ENCODE measurements at places on chromosomes 7 and 10. TPM values are rescaled to one million over a fixed set of nuclear protein-coding genes. Genes with fewer than 3 reads are reported as not detected.
A peak's percentile ranks its signal among the peaks of the same experiment; 100 is the strongest.

DNA sequence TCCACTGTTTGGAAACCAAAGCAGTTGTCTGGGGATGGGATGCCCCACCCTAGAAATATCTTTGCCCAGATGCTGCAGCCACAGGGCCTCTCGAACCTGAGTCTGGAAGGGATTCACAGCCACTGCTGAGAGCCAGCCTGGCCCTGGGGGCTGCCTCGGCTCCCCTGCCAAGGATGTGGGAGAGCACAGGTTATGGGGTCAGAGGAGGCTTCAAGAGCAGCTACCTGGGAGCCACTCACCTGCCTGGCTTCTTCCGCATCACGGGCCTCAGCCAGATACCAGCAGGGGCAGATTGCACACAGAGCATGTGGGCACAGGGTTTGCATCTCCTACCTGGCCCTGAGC is 5.4 kb upstream of the PWWP2B start:
- DNase-seq: no peak

GRCh38 chr7:55975988-55976633 is 11.7 kb downstream of the NIPSNAP2 start:
- DNase-seq: no peak

- peak; percentile 29 for DNase-seq
Observed at GRCh38 chr10:121774813-121775212, 153.0 kb downstream of the ATE1 start.

GRCh38 chr7:751826-752225 is 24.7 kb upstream of the PRKAR1B start:
- DNase-seq: no peak

GRCh38 chr10:91992031-91992430 is 68.5 kb downstream of the BTAF1 start:
- DNase-seq: no peak

GRCh38 chr7:75531359-75531821 is 39.3 kb downstream of the SPDYE5 start:
- DNase-seq: peak; percentile 14

Gene FAM25A
- not detected for total RNA-seq

Gene FKBP6
- not detected for total RNA-seq

Gene ADCY1
- total RNA-seq: 0.51 TPM
